ENCODE measurements at places on chromosomes 16 and 17. TPM values are rescaled to one million over a fixed set of nuclear protein-coding genes. Genes with fewer than 3 reads are reported as not detected.

The DPEP3 gene
- total RNA-seq = not detected

The C16orf89 gene
- not detected for total RNA-seq

The TPSG1 gene
- total RNA-seq = not detected

The GPR179 gene
- total RNA-seq = 0.08 TPM

The SLFN14 gene
- not detected for total RNA-seq

The NIP7 gene
- 36.0 TPM for total RNA-seq

The HAS3 gene
- total RNA-seq = 0.71 TPM

The RDM1 gene
- 16.9 TPM for total RNA-seq

The RILP gene
- 8.7 TPM for total RNA-seq

The KRT39 gene
- not detected for total RNA-seq

The CLDN7 gene
- 0.15 TPM for total RNA-seq

The ABAT gene
- 5.5 TPM for total RNA-seq

The SARM1 gene
- total RNA-seq = 17.2 TPM

The NSRP1 gene
- total RNA-seq = 21.6 TPM

The SDK2 gene
- total RNA-seq = 2.5 TPM

The PRAC2 gene
- not detected for total RNA-seq

The SIRT7 gene
- 58.4 TPM for total RNA-seq

The SLC47A2 gene
- not detected for total RNA-seq

The TTC19 gene
- 22.7 TPM for total RNA-seq

The PAQR4 gene
- 50.0 TPM for total RNA-seq

The CCL17 gene
- not detected for total RNA-seq

The RRAD gene
- total RNA-seq = 1.0 TPM

The SPPL2C gene
- total RNA-seq = not detected

The ZPBP2 gene
- not detected for total RNA-seq

The CCL4 gene
- 50.4 TPM for total RNA-seq

The RAB26 gene
- 1.1 TPM for total RNA-seq

The LGALS9B gene
- total RNA-seq = not detected

The HSPB9 gene
- not detected for total RNA-seq

The PIK3R6 gene
- 2.2 TPM for total RNA-seq

The SEZ6 gene
- not detected for total RNA-seq

The HSD17B1 gene
- 0.73 TPM for total RNA-seq

The FOXN1 gene
- total RNA-seq = not detected

The ACACA gene
- total RNA-seq = 46.3 TPM

The GPT2 gene
- 15.2 TPM for total RNA-seq

The WSB1 gene
- total RNA-seq = 155 TPM

The RNF157 gene
- 83.9 TPM for total RNA-seq

The ACSM5 gene
- total RNA-seq = not detected

The ATF7IP2 gene
- 21.8 TPM for total RNA-seq

The PLXDC1 gene
- total RNA-seq = 7.3 TPM

The SLC52A1 gene
- total RNA-seq = 0.68 TPM

The NKD1 gene
- total RNA-seq = 0.95 TPM

The DPEP2 gene
- 18.1 TPM for total RNA-seq

The GLTPD2 gene
- total RNA-seq = not detected

Data from activated CD4-positive, alpha-beta memory T cell treated with anti-CD3 and anti-CD28 coated beads, Interleukin-2, amount 10 ng/mL, durations not matched to agents 7 days and 5 days (primary cell).